ENCODE measurements at places on chromosomes 2 and 18.

DNA sequence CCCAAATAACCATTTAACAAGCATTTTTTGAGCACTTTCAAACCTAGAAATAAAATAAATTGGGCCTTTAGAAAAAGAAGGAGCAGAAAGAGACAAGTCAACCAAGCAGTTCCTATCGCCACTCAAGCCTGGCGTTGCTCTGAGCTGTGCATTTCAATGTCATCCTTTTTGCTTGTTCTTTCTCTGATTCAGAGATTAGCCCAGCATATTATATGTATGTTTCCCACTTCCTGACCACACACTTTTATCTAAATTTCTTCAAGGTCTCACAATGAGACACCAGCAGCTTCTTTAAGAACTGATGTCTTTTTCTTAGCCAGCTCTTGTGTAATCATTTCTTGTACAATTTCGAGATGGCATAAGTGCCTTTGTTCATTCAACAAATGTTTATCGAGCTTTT, 344.5 kb upstream of the ID2 start:
- no peak for DNase-seq

- no peak for DNase-seq
Observed at GRCh38 chr18:21857871-21858270, 117.3 kb downstream of the MIB1 start.

DNA sequence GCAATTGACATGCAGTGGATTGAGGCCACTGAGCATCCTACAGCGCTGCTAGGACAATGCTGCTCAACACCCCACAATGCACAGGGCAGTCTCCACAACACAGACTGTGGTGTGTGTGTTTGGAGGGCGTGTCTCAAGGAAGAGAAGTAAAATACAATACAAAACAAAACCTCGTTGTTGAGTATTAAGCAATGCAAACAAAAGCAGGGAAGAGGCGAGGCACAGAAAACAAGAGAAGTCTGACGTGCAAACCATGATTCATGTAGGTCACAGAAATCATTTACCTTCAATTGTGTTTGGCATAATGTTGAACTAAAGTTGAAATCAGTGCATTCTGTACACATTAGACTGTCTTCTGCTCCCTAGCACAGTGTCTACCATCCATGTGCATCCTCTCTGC, 260.9 kb downstream of the PHLPP1 start:
- DNase-seq = no peak

GRCh38 chr2:205984381-205984780, 101.6 kb downstream of the INO80D start:
- no peak for DNase-seq

- DNase-seq = no peak
Observed at GRCh38 chr2:172299741-172300140, 127.6 kb upstream of the ITGA6 start.

DNA sequence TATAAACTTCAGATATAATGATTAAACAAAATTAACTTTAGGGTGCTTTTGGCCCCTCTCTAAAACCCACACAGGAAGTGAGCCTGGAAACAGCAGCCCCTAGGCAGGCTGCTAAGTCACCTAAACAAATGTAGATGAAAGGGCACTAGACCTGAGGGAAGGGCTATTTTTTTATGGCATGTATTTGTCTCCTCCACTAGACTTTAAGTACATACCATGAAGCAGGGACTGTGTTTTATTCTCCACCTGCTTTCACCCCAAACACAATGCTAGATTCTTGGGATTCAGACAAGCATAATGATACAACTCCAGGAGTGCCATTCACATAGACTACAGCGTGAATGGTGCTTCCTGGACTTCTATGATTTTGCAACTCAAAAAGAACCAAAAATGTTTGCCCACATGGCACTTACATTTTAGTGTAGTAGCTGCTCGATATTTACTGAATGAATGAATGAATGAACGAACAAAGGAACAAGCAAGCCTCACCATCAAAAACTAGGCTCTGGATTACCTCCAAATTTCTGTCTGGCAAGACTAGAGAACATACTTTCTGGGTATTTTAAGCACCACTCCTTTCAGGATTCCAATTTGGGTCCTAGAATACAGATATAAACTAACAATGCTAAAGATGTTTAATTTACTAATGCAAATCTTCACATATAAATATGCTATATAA, 10.1 kb downstream of the ATAD2B start:
- no peak for DNase-seq

GRCh38 chr2:23703583-23704385, 223.1 kb downstream of the ATAD2B start:
- no peak for DNase-seq

DNA sequence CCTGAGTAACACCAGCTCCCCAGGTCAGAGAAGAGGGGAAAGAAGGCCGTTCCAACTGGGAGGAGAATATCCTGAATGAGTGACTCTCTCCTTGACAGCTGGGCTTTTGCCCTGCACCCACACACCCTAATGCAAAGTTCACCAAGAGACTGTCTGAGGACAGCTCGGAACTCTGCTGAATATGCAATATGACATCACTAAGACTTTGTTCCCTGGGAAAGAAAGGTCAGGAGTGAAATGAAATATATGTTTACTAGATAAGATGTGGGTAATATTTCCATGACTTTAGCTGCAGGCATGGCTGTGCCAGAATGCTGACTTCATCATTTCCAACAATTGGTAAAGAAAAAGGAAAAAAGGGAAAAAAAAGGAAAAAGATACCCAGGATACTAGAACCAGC, 488.2 kb upstream of the RAB6C start:
- DNase-seq = no peak

DNA sequence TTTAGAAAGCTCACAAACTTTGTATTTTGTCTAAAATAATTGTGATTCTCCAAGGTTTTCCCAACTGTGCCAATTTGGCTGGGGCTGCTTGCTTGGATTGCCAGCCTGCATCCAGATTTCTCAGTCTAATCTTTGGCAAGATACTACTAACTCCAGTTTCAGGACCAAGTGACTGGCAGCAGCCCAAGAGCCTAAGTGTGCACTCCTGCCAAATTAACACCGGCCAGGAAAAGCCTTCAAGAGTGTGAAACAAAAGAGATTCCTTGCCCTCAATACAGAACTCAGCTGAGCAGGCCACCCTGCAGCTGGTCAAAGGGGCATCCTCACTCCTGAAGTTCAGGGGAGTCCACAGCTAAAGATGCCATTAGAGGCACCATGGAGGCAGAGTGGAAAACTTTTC, 589.0 kb upstream of the ACVR2A start:
- DNase-seq = no peak

GRCh38 chr2:197138506-197138905, 172.1 kb downstream of the ANKRD44 start:
- no peak for DNase-seq

DNA sequence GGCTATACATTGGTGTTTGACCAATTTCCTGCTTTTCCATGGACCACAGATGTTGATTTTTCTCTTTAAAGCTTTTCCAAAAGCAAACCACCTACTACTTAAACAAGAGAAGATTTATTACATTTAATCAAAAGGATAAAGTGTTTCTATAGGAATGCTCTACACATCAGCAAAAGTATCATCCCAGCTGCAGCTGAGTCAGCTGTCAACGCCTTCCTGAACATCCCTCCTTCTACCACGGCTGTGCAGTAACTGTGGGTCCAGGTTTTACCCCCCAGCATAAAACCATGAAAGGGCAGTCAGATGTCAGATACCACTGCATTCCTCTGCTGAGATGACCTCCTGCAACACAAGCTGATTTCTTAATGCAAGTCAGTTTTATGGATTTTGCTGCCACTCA, 524.5 kb upstream of the MEX3C start:
- no peak for DNase-seq

DNA sequence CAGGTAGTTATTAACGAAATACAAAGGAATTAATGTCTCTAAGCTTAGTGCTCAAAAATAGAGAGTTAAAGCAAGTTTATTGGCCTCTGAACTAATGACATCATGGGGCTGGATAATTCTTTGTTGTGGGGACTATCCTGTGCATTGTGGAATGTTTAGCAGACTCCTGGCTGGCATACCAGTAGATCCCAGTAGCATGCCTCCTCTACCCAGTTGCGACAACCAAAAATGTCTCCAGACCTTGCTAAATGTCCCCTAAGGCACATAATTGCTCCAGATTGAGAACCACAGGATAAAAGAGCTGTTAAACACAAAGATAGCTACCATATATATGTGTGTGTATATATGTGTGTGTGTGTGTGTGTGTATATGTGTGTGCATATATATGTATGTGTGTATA, 194.5 kb downstream of the ERBB4 start:
- no peak for DNase-seq

GRCh38 chr2:128772671-128773070, 454.0 kb upstream of the HS6ST1 start:
- no peak for DNase-seq

DNA sequence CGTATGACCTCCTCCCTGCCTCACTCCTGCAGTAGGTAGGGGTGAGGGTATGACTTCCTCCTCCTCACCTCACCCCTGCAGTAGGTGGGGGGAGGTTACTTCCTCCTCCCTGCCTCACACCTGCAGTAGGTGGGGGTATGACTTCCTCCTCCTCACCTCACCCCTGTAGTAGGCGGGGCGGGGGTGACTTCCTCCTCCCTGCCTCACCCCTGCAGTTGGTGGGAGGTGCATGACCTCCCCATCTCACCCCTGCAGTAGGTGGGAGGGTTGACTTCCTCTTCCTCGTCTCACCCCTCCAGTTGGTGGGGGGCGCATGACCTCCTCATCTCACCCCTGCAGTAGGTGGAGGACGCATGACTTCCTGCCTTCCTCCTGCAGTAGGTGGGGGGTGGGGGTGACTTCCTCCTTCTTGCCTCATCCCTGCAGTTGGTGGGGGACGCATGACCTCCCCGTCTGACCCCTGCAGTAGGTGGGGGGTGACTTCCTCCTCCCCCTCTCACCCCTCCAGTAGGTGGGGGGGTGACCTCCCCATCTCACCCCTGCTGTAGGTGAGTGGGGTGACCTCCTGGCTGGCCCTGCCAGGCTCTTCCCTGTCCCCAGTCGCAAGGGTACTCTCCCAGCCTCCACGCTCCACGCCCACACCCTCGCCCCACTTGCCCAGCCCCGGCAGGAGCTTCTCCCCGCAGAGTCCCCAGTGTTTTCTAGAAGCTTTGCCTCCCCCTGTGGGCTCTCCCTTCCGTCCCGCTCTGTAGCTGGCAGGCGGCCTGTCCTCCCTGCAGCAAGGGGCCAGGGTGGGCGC, 39.3 kb downstream of the TSHZ1 start:
- DNase-seq = no peak

DNA sequence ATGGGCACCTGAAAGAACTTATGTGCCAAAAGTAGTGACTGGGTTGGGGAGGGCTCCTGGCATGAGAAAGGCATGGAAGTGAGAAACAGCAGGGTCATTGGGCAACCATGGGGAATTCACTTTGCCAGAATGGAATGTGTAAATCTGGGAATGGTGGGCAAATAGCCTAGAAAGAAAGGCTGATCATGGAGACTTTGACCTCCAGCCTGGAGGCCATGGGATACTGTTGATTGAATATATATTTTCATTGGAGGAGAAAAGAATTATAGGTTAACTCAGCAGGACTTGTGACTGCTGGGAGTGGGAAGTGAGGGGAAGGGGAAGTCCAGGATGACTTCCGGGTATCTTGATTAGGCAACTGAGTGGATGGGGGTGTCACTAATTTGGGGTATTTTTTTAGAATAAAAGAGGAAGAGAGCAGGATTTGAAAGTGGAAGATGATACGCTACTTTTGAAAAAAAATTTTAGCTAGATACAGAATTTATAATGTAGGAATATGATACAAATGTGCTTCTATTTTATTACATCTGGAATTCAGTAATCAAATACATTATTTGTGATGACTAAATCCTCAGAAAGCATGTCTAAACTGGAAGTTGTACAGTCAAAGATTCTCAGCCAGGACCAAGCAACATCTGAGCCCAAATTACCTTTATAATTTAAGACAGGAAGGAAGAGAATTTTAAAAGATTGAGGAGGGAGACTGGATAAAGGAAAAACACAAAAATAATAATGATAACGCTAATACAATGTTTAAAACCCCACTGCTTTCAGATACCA, 116.2 kb downstream of the GATA6 start:
- DNase-seq = no peak

- no peak for DNase-seq
Observed at GRCh38 chr2:107775791-107776190, 50.9 kb upstream of the RGPD4 start.

DNA sequence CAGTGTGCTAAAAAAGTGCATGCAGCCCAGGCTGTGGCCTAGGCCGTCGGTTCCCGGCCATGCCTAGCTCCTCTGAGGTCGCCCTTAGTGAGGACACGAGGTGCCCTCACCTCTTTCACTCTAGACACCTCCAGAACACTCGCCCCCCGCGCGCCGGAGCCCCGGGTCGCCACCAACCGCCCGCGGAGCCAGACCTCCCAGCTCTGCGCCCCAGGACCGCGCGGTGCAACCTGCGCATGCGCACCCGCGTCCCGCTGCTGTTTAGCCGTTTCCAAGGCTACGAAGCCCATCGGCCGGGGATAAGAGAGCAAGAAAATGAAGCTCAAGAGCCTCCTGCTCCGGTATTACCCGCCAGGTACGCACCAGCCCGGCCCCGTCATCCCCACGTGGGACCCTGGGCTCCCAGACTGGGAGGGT, at the start of gene DAW1:
DAW1 (plus strand) TSS at position 257 of the 417 bp plus-strand sequence; CDS start at position 316, 59 bp downstream.
- no peak for DNase-seq

- peak; percentile 74 for DNase-seq
Observed at GRCh38 chr2:44169155-44169898, 652 bp downstream of the PPM1B start.

GRCh38 chr2:152354069-152354755, 19.2 kb downstream of the FMNL2 start:
- DNase-seq = no peak
